ENCODE measurements at places on chromosomes 1 and 21.

GRCh38 chr1:113074237-113074636 is 1.2 kb downstream of the LRIG2 start:
- DNase-seq = no peak

GRCh38 chr21:38173276-38174035 is 83.3 kb upstream of the KCNJ15 start:
- DNase-seq = no peak

DNA sequence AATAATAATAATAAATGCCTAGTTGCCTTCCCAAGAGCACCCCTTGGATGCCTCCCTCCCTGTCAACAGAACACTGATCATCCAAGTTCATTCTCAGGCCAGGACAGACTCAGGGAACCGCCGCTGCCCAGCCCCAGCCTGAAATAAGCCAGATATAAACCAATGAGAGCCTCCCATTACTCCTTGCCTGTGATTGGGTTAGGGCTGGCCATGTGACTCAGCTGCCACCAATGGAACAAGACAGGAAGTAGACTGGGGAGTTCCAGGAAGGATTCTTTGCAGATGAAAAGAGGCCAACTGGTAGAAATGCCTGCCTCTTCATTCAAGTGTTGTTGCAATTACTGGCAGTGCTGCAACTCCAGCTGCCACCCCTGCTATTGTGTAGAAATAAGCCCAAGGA is 146.4 kb upstream of the TIAM1 start:
- DNase-seq = no peak

DNA sequence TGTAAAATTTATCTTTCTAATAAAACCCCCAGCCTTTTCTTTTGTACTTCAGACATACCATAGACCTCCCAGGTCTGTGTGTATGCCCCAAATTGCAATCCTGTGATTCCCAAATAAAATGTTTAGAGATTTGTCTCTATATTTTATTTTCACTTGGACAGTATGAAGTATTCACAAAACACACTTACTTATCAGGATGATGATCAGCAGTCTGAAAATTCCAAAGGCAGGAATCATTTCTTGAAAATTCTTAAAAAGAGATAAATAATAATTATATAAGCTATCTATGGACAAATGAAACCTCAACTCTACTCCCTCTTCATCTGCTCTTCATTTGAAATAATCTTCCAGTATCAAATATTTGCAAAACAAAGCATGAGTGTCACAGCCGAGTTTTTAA is 11.6 kb upstream of the GJA9 start:
- DNase-seq = no peak

DNA sequence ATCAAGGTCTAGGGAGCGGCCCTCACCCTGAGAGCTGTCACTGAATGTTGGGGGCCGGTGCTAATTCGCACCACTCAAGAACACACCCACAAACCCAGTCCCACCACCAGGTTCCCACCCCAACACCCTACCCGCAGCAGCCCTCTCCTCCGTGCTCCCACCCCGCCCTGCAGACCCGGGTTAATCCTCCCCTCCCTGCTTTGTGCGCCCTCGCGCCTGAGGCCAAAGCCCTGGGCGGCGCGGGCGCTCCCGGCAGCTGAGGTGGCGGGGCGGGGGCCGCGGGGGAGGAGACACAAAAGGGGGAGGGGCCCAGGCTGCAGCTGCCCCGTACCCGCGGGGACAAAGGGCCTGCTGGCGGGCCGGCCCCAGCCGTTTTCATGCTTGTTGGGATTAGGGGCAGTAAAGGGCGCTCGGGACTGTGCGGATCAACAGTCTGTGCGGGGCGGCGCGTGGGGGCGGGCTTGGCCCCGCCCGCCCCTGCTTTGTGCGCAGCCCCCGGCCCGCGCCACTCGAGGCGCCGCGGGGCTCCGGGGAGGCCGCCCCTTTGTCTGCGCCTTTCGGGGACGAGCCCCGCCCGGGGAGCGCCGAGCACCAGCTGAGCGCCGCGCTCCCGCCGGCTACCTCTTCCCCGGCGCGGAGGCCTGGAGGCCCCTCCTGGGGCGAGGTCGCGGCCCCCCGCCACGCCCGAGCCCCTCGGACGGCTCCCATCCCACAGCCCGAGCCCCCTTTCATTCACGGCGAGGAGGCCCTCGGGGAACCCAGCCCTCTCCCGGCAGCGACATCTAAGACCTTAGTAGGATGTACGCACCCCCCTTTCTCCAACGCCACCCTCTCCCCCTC is 10.9 kb downstream of the C1orf216 start:
- DNase-seq = no peak

DNA sequence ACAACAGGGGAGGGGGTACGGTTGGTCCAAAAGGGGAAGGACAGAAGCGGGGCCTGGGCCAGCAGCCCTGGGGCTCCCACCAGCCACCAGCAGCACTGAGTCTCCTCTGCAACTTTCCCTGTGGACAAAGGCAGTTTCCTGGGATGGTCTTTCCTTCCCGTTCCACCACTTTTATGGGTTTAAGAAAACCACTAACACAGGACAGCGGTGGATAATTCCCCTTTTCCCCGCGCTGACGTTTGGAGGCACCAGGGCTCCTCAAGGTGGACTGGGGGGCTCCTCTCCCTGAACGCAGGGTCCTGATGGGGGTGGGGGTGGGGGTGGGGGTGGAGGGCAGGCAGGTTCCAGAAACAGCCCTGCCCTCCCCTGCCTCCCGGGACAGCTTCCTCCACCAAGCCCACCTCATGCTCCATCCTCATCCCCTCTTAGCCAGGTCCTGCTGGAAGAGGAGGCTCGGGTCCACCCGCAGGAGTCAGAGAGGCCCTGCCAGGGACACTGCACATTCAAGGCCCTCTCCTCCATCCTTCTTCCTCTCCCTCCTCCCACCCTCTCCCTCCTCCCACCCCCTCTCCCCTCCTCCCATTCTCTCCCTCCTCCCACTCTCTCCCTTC is 4.8 kb upstream of the COL6A1 start:
- no peak for DNase-seq

DNA sequence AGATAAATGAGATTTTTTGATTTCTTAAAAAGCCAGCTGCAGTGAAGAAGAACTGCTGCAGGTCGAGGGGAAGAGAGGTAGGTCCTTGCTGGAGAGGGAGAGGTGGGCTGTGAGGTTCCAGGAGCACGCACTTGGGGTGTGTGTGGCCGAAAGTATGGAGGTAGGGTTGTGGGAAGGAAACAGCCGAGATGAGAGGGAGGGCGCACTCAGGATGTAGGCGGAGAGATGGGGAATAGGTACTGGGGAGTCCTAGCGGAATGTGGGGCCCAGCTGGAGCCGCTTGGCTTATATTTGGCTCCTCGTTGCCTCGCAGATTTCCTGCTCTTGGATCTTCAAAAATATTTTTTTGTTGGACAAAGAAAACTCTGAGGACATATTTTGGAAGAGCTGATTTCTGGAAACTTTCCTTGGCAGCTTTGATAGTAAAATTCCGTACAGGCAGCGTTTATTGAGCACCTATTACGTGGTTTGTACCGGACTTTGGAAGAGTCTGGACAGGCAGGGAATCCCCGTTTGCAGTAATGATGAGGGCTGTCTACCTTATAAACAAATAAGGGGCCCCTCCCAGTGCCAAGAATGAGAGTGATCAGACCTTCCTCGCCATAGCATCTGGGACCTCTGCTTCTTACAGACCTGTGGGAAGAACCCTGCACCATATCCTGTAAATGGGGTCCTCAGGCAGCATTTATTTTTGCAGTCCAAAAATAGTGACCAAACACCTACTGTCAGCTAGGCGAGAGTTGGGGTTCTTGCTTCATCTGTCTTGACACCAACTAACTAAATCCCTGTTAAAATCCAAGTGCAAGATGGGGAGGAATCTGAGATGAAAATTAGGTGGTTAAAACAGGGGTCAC is 1.5 kb downstream of the LRRC8D start:
- no peak for DNase-seq

DNA sequence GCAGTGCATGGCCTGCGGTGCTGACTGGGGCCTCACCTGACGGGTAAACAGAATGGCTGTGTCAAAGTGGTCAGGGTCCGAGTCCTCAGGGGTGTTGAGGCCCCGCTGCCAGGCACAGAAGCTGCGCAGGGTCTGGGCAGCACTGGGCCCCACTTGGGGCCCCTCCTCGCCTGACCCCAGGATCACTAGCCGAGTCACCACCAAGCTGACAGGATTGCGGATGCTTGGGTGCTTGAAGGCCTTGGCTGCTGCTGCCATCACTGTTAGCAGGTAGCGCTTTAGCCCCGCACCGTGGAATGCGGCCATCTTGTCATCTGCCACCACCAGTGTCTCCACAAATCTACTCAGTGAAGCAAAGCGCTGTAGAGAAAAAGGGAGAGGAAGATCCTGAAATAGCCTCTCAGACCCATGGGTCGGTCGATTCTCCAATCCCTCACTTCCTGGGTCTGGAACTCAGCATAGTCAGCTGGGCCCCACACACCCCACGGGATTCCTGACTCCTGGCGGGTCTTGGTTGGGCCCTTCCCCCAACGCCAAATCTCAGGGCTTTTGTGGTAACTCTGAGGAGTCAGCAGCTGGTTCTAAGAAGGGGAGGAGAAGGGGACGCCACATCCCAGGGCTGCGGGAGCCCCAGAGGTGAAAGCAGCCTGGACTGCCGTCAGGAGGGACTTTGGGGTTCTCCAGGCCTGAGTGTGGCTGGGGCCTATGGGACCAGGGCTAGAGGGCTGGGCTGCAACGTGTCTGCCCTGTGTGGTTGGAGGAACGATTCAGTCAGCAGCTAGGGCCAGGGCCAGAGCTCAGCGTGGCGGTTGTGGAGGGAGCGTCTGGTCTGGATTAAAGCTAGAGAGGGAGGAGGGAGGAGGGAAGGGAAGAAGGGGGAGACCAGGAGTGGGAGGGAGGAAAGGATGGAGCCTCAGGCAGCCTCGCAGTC is 2.1 kb downstream of the ADAMTS4 start:
- DNase-seq = no peak

DNA sequence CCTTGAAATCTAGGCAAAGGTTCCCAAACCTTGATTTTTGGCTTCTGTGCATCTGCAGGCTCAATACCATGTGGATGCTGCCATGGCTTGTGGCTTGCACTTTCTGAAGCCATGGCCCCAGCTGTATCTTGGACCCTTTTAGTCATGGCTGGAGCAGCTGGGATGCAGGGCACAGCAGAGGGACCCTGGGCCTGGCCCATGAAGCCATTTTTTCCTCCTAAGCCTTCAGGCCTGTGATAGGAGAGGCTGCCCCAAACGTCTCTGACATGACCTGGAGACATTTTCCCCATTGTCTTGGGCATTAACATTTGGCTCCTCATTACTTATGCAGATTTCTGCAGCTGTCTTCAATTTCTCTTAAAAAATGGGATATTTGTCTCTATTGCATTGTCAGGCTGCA is 97.4 kb downstream of the NPHS2 start:
- DNase-seq = no peak

GRCh38 chr1:160428655-160429054 is 28.3 kb downstream of the VANGL2 start:
- DNase-seq = no peak

- no peak for DNase-seq
Measured at GRCh38 chr1:9886092-9886742, 23.9 kb downstream of the CTNNBIP1 start.

GRCh38 chr1:182137546-182137945 is 76.0 kb upstream of the ZNF648 start:
- no peak for DNase-seq

- DNase-seq = no peak
Measured at GRCh38 chr21:20106368-20106767, 891.8 kb upstream of the NCAM2 start.
